Activated naive CD4-positive, alpha-beta T cell (primary cell): ENCODE measurements at places on chromosomes 16 and 17.

DNA sequence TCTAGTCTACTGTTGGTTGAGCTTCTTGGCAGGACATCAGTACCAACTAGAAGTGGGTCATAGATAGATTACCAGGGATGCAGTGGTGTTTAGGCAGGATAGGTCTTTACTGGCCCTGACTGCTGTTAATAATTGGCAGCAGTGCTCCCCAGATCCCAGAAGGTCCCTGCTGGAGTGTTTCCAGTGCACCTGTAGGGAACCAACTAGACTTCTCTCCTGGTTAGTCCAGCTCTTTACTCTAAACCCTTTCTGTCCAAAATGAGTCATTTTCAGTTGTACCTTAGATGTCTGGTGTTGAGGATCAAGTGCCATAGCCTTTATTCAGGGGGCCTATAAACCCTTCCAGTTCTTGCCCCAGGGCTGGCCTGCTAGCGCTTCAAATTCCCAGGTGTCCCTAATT lies 8.7 kb downstream of the POLR2C start:
- DNase-seq = no peak

DNA sequence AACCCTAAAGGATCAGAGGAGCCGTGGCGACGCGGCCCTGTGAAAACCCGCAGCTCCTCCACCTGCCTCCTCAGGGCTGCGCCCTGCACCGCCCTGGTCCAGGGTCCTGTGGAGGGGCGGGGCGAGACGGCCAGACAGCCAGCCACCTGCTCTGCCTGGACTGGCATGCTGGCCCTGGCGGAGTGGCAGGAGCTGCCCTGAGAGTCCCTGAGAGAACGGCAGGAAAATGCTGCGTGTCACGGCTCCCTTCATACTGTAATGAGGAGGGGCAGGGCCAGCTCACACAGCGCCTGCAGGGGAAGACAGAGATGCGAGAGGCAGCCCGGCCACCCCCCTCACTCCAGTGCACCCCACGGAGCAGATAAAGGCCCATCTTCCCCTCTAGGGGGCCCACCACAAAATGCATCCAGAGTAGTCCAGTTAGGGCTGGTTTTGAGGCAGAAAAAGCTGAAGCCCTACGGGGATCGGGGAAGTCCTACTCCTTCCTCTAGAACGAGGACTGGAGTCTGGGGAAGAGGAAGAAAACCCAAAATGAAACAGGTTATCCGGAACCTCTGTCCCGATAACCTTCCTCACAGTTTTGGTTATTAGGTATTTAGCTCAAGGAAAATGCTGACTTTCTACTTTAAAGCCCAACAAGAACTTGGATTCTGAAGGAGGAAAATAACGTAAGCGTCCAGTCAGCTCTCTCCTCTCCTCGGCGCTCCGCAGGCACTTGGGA lies 97.6 kb upstream of the DNAH17 start:
- DNase-seq = no peak

GRCh38 chr17:42305543-42306384 lies 17.5 kb downstream of the STAT5A start:
- DNase-seq = no peak

DNA sequence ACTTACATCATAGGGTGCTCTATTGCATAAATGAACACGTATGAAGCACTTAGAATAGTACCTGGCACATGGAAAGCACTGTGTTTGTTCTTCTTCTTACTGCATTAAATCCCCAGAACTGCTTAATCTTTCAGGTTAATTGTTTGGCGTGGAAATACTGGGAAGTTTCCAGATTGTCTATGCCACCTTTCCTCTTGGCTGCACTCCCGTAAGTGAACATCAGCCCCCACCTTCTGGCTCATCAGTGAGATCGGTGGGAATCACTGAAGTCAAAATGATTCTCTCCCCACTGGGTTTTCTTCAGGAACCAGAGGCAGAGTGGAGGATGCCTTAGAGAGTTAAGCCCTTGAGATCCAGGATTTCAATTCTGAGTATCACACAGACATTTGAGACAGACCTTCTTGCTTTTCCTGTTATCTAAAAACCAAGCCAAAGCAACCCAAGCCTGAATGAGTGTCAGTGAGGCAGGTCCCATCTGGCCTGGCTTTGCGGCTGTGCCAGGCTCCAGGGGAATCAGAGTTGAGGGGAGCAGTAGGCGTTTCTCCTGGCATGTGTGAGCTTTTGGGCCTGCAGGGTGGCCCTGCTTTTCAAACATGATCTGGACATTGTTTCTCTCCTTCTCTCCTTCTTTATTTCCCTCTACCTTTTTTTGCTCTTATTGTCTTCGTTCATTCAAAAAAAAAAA lies 59.1 kb downstream of the OTOA start:
- no peak for DNase-seq

DNA sequence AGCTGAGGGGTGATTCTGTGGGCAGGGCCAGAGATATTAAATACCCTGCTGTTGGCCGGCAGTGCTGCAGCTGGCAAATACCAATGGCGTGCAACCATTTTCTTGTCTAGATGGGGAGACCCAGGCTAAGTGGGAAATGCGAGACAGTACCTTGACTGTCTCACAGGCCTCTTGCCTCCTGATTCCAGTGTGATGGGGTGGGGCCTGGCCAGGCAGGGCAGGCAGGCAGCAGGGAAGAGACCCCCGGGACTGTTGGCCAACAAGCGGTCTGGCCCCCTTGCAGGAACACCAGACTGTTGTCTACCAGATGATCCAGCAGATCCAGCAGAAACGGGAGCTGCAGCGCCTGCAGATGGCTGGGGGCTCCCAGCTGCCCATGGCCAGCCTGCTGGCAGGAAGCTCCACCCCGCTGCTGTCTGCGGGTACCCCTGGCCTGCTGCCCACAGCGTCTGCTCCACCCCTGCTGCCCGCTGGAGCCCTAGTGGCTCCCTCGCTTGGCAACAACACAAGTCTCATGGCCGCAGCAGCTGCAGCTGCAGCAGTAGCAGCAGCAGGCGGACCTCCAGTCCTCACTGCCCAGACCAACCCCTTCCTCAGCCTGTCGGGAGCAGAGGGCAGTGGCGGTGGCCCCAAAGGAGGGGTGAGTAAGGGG lies 5.7 kb upstream of the CISD3 start:
- no peak for DNase-seq

GRCh38 chr16:4404967-4405696 lies 11.3 kb downstream of the CORO7 start:
- DNase-seq = no peak

DNA sequence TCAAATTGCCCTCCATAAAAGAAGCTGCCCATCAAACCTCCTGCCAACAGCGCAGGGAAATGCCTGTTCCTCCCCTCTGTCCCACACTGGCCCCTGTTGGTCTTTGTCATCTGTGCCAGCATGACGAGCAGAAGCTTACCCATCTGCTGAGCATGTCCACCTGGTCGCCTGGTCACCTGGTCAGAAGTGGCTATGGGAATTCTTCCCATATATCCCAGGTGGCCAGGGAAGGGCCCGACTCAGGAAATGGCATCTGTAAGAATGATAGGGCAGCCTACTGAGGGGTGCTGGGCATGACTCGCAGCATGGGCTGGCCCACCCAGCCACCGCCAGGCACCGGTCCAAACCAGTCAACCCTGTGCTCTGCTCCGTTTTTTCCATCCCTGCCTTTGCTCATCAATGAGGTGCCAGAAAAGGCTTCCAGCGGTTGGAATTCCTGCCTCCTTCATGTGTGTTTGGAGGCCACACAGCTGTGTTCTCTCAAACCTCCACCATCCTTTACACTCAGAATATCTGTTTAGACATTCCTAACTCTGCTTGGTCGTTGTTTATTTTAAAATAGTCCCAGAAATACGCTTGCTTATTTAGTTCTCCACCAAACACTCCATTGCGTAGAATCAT lies 145.2 kb downstream of the CLEC16A start:
- DNase-seq = no peak

GRCh38 chr16:57734308-57734924 lies 1.2 kb upstream of the KATNB1 start:
- no peak for DNase-seq

DNA sequence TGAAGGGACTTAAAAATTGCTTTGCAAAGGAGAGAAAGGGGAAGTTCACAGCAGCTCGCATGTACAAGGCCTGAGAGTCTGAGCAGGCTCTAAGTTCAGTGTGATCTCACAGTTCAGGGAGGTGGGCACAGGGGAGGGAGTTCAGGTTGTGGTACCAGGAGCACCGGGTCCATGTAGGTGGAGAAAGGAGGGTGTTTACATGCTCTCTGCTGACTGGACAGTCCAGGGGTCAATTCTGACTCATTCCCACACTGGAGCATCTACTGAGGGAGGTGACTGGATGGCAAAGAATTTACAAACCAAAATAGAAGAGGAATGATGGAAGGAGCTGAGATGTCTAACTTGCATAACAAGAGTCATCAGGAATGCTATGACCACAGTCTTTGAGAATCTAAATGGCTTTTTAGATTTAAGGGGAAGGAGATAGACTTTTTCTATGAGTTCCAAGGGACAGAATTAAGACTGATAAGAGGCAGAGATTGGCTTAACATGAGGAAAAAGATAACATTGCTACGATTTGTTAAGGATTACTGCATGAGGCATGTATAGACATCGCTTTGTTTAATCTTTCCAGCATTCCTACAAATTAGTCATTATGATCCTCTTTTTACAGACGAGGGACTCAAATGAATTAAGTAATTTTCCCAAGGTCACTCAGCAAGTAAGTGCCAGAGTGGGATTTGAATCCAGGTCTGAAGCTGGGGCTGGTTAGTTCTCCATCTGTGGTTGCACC lies 29.9 kb downstream of the MIS12 start:
- DNase-seq = no peak

GRCh38 chr17:77802811-77803220 lies 155.7 kb upstream of the TNRC6C start:
- DNase-seq = no peak

- no peak for DNase-seq
Observed at GRCh38 chr17:62712171-62712581, 84.7 kb downstream of the MRC2 start.

DNA sequence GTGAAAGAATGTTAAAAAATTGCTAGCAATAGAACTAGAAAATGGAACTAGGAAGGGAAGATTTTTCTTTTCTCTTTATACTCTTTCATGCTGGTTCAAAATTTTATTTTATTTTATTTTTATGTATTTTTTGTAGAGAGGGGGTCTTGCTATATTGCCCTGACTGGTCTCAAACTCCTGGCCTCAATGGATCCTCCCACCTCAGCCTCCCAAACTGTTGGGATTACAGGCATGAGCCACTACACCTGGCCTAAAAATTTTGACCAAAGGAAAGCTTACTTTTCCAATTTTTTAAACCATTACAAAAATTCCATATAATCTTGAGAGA lies 10.0 kb upstream of the TERF2 start:
- no peak for DNase-seq

- DNase-seq = no peak
Observed at GRCh38 chr17:68634345-68634876, 33.2 kb upstream of the FAM20A start.

DNA sequence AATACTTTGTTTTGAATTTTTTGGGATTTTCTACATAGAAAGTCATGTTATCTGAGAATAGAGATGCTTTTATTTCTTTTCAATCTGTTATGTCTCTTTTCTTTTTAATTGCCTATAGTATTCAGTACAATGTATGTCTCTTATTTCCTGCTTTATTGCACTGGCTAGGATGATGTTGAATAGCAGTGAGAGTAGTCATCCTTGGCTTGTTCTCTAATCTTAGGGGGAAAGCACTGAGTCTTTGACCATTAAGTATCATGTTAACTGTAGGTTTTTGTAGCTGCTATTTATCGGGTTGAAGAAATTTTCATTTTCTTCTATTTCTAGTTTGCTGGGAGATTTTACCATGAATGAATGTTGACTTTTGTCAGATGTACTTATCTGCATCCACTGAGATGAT lies 10.0 kb upstream of the ABCA3 start:
- no peak for DNase-seq

DNA sequence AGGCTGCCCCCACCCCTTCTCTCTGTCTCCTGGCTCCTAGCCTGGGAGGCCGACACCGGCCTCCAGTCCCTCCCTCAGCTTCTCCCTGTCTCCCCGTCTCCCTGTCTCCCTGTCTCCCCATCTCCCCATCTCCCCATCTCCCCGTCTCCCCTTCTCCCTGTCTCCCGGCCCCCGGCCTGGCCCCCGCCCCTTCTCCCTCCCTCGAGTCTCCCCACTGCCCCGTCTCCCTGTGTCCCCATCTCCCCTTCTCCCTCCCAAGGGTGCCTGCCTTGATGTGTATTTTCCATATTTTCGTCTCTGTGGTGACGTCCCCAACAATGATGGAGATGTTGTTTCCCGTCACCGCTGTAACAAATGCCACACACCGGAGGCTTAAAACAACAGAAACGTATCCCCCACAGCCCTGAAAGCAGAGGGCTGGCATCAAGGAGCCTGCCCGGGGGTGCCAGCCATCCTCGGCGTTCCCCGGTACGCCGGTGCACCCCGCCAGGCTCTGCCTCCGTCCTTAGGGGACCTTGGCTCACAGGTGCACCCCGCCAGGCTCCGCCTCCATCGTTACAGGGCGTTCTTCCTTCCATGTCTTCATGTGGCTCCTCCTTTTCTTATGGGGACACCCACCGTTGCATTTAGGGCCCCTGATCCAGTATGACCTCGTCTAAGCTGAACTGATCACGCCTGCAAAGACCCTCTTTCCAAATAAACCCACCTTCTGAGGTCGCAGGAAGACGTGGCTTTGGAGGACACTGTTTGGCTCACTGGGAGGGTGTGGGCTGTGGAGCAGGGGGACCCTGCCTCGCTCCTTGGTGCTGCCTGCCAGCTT lies 151.6 kb downstream of the NPIPB11 start:
- DNase-seq = no peak

DNA sequence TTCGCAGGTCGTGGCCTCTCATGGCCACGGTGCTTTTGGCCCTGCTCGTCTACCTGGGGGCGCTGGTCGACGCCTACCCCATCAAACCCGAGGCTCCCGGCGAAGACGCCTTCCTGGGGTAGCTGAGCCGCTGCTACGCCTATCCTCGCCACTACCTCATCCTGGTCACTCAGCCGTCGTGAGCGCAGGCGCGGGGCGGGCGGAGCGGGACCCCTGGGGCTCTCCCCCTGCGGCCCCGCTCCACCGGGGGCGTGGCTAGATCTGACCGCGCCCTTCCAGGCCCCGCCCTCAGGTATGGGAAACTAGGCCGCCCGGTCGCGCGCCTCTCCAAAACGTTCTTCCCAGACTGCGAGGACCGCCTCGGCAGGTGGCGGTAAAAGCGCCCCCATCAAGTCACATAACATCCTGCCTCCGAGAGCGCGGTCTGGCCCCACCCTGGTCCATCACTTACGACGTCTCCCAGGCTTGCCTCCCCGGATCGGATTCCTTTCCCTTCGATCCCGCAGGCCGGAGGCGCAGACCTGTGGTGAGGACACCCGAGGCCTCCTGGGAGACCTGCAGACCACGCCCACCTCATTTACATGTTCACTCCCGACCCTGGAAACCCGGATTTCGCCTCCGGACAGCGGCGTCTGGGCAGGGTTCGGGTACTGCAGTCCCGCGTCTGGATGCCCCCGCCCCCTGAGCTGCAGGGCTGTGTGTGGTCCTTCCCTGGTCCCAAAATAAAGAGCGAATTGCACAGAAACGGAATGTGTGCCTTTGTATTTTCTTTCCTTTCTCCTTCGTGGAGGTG lies 91.5 kb upstream of the TMEM97 start:
- no peak for DNase-seq

GRCh38 chr17:60107526-60108257 lies 29.0 kb upstream of the HEATR6 start:
- no peak for DNase-seq

GRCh38 chr16:21646721-21647561 lies 5.5 kb downstream of the IGSF6 start:
- peak; percentile 7 for DNase-seq
